Fibroblast of mammary gland (primary cell): ENCODE measurements at places on chromosomes 4 and X.

DNA sequence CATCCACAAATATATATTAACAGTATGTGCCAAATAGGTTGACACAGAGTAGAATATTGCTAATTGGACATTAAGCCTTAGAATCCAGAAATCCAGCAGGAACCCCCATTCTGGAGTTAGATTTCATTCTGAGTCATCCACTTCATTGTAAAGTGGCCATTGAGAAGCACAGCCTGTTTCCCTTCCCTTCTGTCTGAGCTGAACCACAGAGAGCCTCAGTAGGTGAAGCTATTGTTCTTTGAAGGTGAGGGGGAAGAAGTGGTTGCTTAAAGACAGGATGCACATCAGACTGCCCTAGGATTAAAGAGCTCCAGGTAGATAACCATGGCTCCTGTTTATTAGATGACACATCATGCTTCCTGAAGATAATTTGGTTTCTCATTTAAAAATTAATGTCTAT, 30.6 kb upstream of the MCF2 start:
- peak; percentile 29 for DNase-seq

DNA sequence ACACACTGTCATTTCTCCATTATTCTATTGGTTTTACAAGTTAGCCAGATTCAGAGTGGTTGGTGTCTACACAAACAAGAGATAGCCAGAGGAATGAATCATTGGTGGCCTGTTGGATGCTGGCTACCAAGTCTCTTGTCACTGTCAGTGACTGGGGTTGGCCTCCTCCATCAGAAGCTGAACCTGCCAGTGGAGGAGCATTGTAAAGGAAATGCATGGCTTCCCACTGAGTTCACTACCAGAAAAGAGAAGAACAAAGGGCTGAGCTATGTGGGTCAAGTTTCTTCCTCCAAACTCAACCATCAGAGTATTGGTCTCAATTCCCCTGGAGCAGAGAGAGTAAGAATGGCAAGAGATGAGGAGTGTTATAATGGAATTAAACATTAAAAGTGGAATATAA, 26.5 kb upstream of the ANKRD50 start:
- no peak for DNase-seq

- peak; percentile 64 for DNase-seq
These were observed 26.7 kb upstream of the C1QTNF7 start for GRCh38 chr4:15400981-15401671.

- DNase-seq: no peak
These were observed 76.0 kb upstream of the GIMD1 start for GRCh38 chr4:106444557-106444956.

DNA sequence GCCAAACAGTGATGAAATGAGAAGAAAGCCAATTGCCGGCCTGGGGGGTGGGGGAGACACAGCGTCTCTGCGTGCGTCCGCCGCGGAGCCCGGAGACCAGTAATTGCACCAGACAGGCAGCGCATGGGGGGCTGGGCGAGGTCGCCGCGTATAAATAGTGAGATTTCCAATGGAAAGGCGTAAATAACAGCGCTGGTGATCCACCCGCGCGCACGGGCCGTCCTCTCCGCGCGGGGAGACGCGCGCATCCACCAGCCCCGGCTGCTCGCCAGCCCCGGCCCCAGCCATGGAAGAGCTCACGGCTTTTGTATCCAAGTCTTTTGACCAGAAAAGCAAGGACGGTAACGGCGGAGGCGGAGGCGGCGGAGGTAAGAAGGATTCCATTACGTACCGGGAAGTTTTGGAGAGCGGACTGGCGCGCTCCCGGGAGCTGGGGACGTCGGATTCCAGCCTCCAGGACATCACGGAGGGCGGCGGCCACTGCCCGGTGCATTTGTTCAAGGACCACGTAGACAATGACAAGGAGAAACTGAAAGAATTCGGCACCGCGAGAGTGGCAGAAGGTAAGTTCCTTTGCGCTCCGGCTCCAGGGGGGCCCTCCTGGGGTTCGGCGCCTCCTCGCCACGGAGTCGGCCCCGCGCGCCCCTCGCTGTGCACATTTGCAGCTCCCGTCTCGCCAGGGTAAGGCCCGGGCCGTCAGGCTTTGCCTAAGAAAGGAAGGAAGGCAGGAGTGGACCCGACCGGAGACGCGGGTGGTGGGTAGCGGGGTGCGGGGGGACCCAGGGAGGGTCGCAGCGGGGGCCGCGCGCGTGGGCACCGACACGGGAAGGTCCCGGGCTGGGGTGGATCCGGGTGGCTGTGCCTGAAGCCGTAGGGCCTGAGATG, at the start of gene SHOX:
TSS of gene SHOX (plus strand) at position 180 of the 885 bp plus-strand sequence. CDS start at position 287, 107 bp downstream.
- DNase-seq: no peak

GRCh38 chr4:13912966-13913365, 285.4 kb upstream of the BOD1L1 start:
- DNase-seq: peak; percentile 87

GRCh38 chrX:8653956-8654355, 78.0 kb downstream of the ANOS1 start:
- DNase-seq: no peak

- DNase-seq: no peak
These were observed 26.9 kb downstream of the C4orf46 start for GRCh38 chr4:158644760-158645159.

GRCh38 chrX:152259150-152259549, 120.8 kb upstream of the MAGEA10 start:
- DNase-seq: no peak

DNA sequence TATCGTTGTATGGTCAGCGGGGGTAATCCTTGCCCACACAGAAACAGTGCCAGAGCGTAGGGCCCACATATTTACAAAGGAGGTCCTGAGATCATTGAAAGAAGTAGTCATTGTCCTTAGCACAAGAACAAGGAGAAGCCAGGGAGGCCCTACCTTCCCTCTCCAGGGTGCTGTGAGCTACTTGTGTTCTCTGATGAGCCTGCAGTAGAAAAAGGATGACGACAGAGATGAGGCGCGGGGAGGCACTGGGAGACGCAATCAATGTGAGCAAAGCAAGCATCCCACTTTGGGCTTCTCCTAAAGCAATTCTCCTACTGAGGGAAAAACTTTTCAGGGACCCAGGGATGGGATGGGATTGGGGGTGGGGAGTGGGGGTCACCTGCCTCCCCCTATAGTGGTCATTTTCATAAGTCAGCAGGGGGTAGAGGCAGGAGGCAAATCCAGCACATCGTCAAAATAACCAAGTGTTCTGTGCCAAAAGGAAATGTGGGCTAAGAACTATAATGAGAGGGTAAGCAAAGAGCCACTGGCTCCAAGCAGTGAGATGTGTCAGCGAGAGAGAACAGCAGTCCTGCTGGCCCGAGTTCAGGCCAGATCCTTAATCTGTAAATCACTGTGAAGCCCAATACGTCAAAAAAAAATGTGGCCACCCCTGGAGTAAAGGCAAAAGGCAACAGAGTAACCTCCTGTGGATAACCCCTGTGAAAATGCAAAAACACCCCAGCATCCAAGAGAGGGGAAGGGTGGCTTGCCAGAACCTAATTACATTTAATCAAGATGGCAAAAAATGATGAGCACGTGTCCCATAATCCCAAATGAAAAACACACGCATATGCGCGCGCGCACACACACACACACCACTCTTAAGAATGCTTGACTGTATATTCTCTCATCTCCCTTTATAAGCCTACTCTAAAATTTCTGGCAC, 136.6 kb upstream of the HHIP start:
- DNase-seq: peak; percentile 6

DNA sequence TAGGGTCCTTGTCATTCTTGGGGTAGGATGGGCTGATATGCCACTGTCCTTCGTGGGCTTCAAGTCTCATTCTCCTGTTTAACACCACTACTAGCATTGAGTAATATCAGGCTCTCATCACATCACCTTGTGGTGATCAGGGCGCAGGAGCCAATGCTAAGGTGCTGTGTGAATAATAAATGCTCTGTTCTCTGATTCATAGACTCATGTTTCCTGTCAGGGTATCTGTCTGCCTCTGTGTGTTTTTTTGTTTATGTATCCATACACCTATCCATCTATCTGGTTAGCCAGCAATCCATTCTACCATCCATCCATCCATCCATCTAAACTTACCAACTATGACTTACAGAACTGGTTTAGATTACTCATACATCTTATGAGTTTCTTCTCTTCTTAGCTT, 525.1 kb upstream of the ATOH1 start:
- DNase-seq: no peak

- no peak for DNase-seq
These were observed 36.5 kb downstream of the HERC3 start for GRCh38 chr4:88628746-88629145.

DNA sequence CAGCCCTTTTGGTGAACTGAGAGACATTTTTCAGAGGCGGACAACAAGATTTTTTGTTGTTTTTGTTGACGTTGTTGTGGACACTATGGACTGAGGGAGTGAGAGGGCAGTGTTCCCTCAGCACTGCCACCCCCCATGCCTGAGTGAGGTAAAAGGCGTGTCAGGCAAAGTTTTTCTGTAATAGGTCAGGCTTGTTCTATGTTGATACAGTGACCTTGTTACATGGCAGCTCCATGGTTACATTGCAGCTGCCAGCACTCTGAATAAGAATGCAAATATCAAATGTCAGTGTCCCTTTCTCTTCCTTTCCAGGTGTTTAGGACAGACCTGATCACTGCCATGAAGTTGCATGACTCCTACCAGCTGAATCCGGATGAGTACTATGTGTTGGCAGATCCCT, 36.6 kb downstream of the JADE1 start:
- no peak for DNase-seq

DNA sequence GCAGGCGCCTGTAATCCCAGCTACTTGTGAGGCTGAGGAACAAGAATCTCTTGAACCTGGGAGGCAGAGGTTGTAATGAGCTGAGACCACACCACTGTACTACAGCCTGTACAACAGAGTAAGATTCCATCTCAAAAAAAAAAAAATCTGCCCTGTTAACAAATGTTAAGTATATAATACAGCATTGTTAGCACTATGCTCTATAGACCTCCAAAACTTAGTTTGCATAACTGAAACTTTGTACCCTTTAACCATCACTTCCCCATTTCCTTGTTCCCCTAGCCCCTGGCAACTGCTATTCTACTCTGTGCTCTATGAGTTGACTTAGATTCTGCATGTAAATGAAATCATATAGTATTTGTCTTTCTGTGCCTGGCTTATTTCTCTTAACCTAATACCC, 76.7 kb downstream of the TAB3 start:
- DNase-seq: no peak

DNA sequence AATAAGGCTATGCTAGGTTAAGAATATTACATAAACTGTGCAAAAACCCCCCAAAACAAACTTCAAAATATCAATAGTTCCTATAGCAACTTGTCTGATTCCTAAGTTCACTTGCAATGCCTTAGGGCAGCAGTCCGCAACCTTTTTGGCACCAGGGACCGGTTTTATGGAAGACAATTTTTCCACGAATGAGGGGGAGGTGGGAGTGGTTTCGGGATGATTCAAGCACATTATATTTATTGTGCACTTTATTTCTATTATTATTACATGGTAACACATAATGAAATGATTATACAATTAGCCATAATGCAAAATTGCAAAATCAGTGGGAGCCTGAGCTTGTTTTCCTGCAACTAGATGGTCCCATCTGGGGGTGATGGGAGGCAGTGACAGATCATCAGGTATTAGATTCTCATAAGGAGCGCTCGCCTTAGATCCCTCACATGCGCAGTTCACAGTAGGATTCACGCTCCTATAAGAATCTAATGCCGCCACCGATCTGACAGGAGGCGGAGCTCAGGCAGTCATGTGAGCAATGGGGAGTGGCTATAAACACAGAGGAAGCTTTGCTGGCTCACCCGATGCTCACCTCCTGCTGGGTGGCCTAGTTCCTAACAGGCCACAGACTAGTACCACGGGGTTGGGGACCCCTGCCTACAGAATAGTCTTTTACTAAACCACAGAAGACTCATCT, 39.7 kb downstream of the ACOX3 start:
- DNase-seq: peak; percentile 66

DNA sequence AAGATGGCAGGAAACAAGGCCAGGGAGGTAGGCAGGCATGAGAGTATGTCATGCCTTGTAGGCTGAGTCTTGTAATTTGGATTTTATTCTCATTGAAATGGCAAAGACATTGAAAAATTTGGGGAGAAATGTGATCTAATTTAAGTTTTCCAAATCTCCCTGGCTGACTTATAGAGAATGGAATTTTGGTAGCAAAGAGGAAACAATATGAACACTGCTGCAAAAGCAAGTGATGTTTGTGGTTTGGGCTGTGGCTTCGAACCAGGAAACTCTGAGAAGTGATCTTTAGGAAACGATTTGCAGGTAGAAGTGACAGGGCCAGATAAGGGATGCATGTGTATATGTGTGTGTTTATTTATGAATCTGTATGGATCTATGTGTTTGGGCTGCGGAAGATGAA, 35.6 kb downstream of the ARSJ start:
- peak; percentile 40 for DNase-seq

DNA sequence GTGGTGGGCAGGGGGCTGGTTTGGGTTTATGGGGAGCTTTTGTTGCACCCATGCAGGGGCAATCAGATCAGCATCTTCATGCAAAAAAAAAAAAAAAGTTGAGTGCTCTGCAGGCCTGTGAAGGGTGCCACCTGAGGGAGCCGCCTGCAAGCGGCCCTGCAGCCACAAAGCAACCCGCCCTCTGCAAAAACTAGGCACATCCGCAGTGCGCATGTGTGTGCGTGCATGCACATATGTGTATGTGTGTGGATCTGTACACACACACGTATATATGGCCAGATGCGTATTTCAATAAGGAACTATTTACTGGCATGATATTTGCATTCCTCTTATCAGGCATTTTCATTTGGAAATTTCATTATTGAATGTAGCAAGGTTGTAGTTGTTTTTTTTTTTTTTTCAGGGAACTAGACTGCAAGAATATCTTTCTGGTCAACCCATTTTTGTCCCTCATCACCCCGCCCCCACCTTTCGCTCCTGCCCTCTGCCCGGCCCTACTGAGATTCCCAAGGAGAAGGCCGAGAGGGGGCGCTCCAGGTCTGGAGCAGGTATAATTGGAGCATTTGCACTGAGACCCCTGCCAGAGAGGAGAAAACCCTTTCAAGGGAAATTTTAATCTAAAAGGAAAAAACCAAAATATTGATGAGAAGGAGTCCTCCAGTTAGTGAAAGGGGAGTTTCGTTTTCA, 18.1 kb downstream of the CCNQ start:
- DNase-seq: no peak

- DNase-seq: no peak
These were observed 52.5 kb upstream of the INTU start for GRCh38 chr4:127580300-127580699.

- DNase-seq: no peak
These were observed 770.2 kb downstream of the FSTL5 start for GRCh38 chr4:161393602-161394001.

GRCh38 chrX:109475174-109475891, 6.6 kb downstream of the GUCY2F start:
- DNase-seq: peak; percentile 44

GRCh38 chr4:26400132-26400531, 79.3 kb downstream of the RBPJ start:
- DNase-seq: no peak

- no peak for DNase-seq
These were observed 64.9 kb downstream of the CD99L2 start for GRCh38 chrX:150833454-150834056.

DNA sequence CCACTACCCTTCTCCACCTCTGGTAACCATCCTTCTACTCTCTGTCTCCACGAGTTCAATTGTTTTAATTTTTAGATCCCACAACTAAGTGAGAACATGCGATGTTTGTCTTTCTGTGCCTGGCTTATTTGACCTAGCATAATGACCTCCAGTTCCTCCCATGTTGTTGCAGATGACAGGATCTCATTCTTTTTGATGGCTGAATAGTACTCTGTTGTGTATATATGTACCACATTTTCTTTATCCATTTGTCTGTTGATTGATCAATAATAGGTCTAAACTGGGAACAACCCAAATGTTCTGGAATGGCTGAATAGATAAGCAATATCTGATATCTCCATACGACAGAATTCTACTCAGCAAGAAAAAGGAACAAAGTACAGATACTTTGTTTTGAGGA, 67.2 kb downstream of the DIPK2B start:
- no peak for DNase-seq
